Activated CD4-positive, alpha-beta memory T cell treated with anti-CD3 and anti-CD28 coated beads, Interleukin-2, amount 10 ng/mL, durations not matched to agents 7 days and 5 days (primary cell): ENCODE measurements at places on chromosomes 7 and 10. TPM values are rescaled to one million over a fixed set of nuclear protein-coding genes. Genes with fewer than 3 reads are reported as not detected.
A peak's percentile ranks its signal among the peaks of the same experiment; 100 is the strongest.

DNA sequence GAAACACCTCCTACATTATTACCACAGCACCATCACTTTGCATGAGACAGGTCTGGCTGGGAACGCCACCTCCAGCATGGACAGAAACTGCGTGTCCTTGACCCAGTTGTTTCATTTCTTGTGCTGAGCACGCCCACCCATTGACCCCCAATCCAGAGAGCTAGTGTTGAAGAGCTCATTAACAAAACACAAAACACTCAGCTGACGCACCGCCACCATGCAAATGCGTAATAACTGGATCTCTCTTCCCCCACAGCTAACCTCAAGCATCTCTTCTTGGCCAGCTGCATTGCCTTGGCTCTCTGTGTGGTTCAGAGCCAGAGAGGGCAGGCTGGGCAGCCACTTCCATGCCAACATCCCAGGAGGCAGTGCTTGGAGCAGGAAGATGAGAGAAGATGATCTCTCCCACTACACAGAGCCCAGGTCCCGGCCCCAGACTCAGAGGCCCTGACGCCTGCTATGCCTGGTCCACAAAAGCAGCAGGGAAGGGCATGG is 173.5 kb downstream of the PLXNA4 start:
- H3K4me1 ChIP-seq: no peaks in the 10 kb centered on the region
- H3K36me3 ChIP-seq: no peaks in the 10 kb centered on the region
- no peak overlapping the region for H3K27ac ChIP-seq
- no peak overlapping the region for H3K4me3 ChIP-seq

DNA sequence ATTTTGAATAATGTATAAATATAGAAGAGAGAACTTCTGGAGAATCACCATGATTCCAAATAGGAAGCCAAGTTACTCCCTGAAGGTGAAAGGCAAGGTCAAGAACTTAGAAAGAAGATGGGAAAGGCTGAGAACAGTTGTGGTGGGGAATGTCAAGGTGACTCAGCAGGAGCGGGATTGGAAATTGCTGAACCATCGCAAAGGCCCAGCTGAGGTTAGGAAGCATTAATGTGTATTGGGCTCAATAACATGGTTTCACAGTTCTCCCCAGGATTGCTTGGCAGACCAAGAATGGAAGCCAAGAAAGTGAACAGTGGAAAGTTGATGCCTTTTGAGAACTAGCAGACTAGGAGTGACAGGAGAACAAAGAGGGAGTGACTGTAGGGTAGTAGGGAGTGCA is 133.3 kb downstream of the VTI1A start:
- H3K27ac ChIP-seq: no peak overlapping the region
- no peaks in the 10 kb centered on the region for H3K27me3 ChIP-seq
- H3K4me1 ChIP-seq: no peaks in the 10 kb centered on the region
- DNase-seq: no peak
- H3K36me3 ChIP-seq: no peaks in the 10 kb centered on the region

- DNase-seq: no peak
- peak overlapping the region; percentile 74 for H3K27ac ChIP-seq
- H3K4me1 ChIP-seq: peaks cover 64% of the 10 kb centered on the region
- H3K4me3 ChIP-seq: peak overlapping the region; percentile 22
These were observed 4.1 kb downstream of the FHIP2A start for GRCh38 chr10:114825513-114826253.

DNA sequence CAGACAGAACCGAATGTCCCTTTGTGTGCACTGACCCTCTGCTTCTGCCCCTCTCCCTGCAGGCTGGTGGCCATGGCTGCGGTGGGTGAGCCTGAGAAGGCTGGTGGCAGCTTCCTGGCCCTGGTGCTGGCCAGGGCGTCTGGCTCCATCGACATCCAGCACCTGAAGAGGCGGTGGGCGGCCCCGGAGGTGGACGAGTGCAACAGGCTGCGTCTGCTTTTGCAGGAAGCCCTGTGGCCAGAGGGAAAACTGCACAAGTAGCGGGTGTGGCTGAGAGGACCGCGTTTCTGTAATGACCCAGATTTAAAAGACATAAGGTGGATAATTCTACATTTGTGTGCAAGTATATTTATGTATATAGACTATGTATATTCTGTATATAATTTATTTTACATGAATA is 89.2 kb downstream of the DYNC2I1 start:
- H3K4me3 ChIP-seq: no peak overlapping the region
- peaks cover 33% of the 10 kb centered on the region for H3K36me3 ChIP-seq
- H3K27me3 ChIP-seq: no peaks in the 10 kb centered on the region
- no peaks in the 10 kb centered on the region for H3K4me1 ChIP-seq
- DNase-seq: no peak
- H3K27ac ChIP-seq: no peak overlapping the region

DNA sequence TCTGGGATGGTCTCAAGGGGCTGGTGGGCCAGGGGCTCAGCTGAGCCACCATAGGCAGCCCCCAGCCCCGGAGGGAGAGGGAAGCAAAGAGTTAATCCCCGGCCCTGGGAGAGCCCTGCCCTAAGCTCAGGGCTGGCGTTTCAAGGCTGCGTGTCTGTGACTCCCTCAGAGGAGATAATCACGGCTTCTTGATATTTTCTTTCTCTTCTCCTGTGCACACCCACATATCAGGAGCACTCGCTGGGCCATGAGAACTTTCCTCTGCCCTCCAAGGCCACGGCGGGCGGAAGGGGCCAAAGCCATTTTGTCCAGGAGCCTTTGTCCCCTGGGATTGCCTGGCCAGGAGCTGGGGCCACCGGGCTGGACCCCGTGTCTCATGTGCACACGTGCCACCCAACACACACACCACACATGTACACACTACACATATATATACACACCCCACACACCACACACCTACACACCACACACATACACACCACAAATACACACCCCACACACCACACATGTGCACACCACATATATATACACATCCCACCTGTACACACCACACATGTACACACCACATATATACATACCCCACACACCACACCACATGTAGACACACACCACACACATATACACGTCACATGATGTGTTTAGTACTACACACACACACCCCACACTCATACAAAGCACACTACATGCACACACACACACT is 16.9 kb downstream of the VENTX start:
- peaks cover 6% of the 10 kb centered on the region for H3K27me3 ChIP-seq
- H3K4me3 ChIP-seq: no peak overlapping the region
- peaks cover 27% of the 10 kb centered on the region for H3K4me1 ChIP-seq
- no peak overlapping the region for H3K27ac ChIP-seq

- no peak overlapping the region for H3K4me3 ChIP-seq
- no peaks in the 10 kb centered on the region for H3K27me3 ChIP-seq
- H3K36me3 ChIP-seq: no peaks in the 10 kb centered on the region
- no peak overlapping the region for H3K27ac ChIP-seq
These were observed 153.5 kb downstream of the ARHGAP12 start for GRCh38 chr10:31774928-31775650.

- H3K27ac ChIP-seq: peak overlapping the region; percentile 99
- peaks cover 68% of the 10 kb centered on the region for H3K36me3 ChIP-seq
- H3K4me3 ChIP-seq: peak overlapping the region; percentile 98
- DNase-seq: no peak
These were observed 148.3 kb downstream of the ARID5B start for GRCh38 chr10:62049624-62050345.

- peaks cover 14% of the 10 kb centered on the region for H3K36me3 ChIP-seq
- no peak overlapping the region for H3K27ac ChIP-seq
- H3K4me3 ChIP-seq: no peak overlapping the region
- no peaks in the 10 kb centered on the region for H3K27me3 ChIP-seq
- no peaks in the 10 kb centered on the region for H3K4me1 ChIP-seq
These were observed 36.8 kb downstream of the AVL9 start for GRCh38 chr7:32532086-32532485.

GRCh38 chr10:108049668-108050067 is 885.2 kb upstream of the SORCS1 start:
- H3K27me3 ChIP-seq: no peaks in the 10 kb centered on the region
- no peak overlapping the region for H3K27ac ChIP-seq
- no peak for DNase-seq
- no peak overlapping the region for H3K4me3 ChIP-seq

DNA sequence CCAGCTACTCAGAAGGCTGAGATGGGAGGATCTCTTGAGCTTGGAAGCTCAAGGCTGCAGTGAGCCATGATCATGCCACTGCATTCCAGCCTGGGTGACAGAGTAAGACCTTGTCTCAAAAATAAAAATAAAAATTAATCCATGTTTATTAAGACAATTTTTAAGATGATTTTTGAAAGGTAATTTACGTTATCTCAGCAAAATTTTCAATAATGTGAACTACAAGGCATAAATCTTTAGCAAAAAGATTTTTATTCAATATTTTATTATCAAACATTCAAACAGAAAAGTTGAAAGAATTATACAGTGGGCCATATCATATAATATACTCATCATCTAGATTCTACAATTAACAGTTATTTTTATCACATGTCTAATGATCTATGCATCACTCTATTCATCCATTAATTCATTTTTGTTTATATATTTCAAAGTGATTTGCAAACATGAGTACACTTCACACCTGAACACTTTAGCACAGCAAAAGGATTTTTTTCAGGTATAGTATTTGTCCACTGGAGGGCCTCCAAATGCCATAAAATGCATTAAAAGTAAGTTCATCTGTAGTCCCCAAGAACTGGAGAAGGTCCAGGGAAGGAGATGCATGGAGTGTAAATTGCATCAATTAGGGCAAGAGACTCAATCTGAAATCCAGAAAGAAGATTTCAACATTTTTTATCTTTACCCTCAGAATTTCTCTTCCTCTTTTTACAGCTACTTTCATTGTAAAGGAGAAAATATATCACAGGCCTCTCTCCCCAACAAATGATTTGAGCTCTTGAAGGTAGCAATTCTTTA is 38.6 kb upstream of the RSBN1L start:
- H3K4me1 ChIP-seq: no peaks in the 10 kb centered on the region
- H3K27me3 ChIP-seq: no peaks in the 10 kb centered on the region
- H3K4me3 ChIP-seq: no peak overlapping the region
- H3K36me3 ChIP-seq: no peaks in the 10 kb centered on the region
- no peak overlapping the region for H3K27ac ChIP-seq
- no peak for DNase-seq

DNA sequence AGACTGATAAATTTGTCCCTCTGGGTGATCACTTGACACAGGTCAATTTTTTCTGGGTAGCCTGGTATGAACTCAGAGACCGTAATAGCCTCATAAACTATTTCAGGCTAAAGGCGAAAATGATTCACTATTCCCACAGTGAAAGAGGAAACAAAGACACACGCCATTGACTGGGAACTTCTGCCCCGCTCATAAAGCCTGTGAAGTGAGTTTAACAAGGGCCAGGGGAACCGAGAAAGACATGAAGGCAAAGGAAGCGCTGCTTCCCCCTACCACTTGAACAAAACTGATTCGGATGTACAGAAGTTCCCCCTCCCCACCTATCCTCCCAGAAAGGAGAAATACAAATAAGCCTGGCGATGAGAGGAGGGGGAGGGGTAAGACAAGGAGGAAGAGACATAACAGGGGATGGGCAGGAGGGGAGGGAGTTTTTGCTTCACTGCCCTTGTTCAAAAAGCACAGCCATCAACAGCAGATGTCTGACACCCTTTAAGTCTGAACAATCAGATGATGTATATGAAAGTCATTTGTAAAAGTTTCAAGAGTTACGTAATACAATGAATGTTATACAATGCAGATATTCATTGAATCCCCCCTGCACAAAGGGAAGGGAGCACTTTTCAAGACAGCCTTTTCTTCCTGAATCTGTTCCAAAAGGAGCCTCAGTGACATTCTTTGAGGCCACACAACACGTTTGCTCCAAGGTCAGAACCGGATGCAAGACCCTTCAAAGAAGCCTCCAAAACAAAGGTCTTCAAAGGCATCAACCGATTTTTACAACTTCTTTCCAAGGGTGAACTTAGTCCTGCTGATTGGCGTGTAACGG is 734 bp downstream of the ABCB4 start:
- no peak for DNase-seq
- peaks cover 8% of the 10 kb centered on the region for H3K4me1 ChIP-seq
- no peaks in the 10 kb centered on the region for H3K36me3 ChIP-seq
- peaks cover 37% of the 10 kb centered on the region for H3K27me3 ChIP-seq

DNA sequence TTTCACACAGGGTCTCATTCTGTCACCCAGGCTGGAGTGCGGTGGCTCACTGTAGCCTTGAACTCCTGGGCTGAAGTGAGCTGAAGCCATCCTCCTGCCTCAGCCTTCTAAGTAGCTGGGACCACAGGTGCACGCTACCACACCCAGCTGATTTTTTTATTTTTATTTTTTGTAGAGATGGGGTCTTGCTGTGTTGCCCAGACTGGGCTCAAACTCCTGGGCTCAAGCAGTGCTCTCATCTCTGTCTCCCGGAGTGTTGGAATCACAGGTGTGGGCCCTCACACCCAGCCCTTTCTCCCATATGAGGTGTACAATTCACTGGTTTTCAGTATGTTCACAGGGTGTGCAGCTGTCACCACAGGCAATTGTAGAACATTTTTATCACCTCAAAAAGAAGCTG is 5.2 kb downstream of the INPP5A start:
- no peak overlapping the region for H3K4me3 ChIP-seq
- peaks cover 5% of the 10 kb centered on the region for H3K36me3 ChIP-seq
- no peak for DNase-seq
- H3K27me3 ChIP-seq: peaks cover 3% of the 10 kb centered on the region

DNA sequence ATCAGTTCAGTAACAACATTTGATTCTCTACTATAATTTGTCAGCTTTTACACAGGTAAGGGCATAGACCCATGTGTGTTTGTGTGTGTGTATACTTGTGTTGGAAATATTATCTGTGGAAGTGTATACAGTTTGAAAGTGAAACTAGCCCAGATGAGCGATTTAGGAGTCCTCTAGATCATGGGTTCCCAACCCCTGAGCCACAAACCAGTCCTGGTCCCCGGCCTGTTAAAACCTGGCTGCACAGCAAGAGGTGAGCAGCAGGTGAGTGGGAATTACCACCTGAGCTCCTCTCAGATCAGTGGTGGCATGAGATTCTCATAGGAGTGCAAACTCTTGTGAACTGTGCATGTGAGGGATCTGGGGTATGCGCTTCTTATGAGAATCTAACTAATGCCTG is 1221.5 kb upstream of the SORCS1 start:
- H3K27me3 ChIP-seq: no peaks in the 10 kb centered on the region
- no peak overlapping the region for H3K27ac ChIP-seq
- DNase-seq: no peak

DNA sequence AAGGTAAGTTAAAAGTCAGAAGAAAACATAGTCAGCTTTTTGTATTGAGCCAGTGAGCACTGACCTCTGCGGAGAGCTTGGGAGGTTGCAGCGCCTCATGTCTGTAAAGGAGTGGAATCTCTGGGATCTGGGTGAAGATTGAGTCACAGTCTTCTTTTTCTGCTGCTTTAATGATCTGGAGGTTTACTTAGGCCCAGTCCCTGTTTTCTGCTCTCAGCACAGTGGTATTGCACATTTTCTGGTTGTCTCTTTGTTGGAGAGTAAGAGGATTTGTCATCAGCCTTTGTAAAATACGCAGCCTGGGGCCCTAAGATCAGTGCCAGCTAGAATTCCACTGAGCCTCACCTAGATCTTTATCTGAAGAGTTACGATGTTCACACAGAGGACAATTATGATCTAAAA is 58.3 kb upstream of the GJD4 start:
- no peak overlapping the region for H3K4me3 ChIP-seq
- no peak for DNase-seq
- H3K36me3 ChIP-seq: peaks cover 21% of the 10 kb centered on the region
- no peaks in the 10 kb centered on the region for H3K27me3 ChIP-seq
- H3K4me1 ChIP-seq: peaks cover 8% of the 10 kb centered on the region
- no peak overlapping the region for H3K27ac ChIP-seq

Gene CASTOR2
- 4.3 TPM for total RNA-seq

Gene MYOZ1
- total RNA-seq: not detected

Gene EBF3
- not detected for total RNA-seq

Gene PNLIP
- total RNA-seq: not detected

Gene FAM13C
- total RNA-seq: not detected

Gene STEAP1B
- 0.30 TPM for total RNA-seq

Gene PCLO
- not detected for total RNA-seq

Gene GBX1
- total RNA-seq: not detected

Gene HBP1
- total RNA-seq: 44.0 TPM
